GM23248 (cell line): ENCODE measurements at places on chromosomes 7 and 10. TPM values are rescaled to one million over a fixed set of nuclear protein-coding genes. Genes with fewer than 3 reads are reported as not detected.
A peak's percentile ranks its signal among the peaks of the same experiment; 100 is the strongest.

DNA sequence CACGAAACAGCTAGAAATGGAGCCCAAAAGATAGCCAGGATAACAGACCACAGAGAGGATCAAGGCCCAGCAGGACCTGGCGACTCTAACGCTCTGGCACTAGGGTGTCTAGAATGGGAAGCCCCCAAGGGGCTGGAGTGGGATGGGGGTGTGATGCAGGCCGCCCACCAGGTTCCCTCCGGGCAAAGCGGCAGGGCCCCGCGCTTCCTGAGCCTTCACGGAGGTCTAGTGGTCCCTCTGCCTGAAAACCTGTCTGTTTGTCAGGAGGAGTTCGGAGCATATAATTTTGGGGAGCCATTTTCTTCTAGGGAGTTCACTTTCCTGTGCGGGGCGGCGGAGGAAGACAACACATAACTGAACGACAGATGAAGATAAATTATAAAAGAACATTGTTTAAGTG is 48.2 kb upstream of the FXYD4 start:
- H3K27me3 ChIP-seq = peaks cover 15% of the 10 kb centered on the region
- no peak for DNase-seq
- H3K36me3 ChIP-seq = no peaks in the 10 kb centered on the region
- no peak overlapping the region for H3K27ac ChIP-seq
- no peaks in the 10 kb centered on the region for H3K4me1 ChIP-seq

GRCh38 chr7:16356301-16356958 is 64.9 kb downstream of the CRPPA start:
- H3K4me3 ChIP-seq = 0 out of 2 replicates have a peak overlapping the region, but pooled peaks have one; percentile 10
- no peaks in the 10 kb centered on the region for H3K27me3 ChIP-seq
- peaks cover 13% of the 10 kb centered on the region for H3K4me1 ChIP-seq
- H3K27ac ChIP-seq = peak overlapping the region; percentile 23; the same call in 1 of the 2 replicates
- H3K36me3 ChIP-seq = no peaks in the 10 kb centered on the region
- DNase-seq = peak; percentile 68

LRRN3 gene
- 0.25 and 0.43 TPM in 2 replicates for total RNA-seq

TMEM130 gene
- not detected in 2 replicates for total RNA-seq

DNA sequence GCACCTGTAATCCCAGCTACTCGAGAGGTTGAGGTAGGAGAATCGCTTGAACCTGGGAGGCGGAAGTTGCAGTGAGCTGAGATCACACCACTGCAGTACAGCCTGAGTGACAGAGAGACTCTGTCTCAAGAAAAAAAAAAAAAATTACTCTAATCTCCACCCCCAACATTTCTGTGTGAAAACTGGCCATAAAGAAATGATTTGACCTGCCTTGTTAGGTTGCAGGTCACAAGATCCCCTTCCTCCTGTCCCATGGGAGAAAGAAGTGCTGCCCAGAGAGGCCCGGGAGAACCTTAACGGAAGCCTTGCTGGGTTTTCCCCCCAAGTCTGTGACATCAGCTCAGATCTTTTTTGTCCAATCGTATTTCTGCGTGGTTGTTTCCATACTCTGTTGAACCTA is 8.7 kb upstream of the CALHM1 start:
- H3K27ac ChIP-seq = no peak overlapping the region
- no peak overlapping the region for H3K4me3 ChIP-seq
- H3K4me1 ChIP-seq = no peaks in the 10 kb centered on the region
- no peaks in the 10 kb centered on the region for H3K27me3 ChIP-seq

DNA sequence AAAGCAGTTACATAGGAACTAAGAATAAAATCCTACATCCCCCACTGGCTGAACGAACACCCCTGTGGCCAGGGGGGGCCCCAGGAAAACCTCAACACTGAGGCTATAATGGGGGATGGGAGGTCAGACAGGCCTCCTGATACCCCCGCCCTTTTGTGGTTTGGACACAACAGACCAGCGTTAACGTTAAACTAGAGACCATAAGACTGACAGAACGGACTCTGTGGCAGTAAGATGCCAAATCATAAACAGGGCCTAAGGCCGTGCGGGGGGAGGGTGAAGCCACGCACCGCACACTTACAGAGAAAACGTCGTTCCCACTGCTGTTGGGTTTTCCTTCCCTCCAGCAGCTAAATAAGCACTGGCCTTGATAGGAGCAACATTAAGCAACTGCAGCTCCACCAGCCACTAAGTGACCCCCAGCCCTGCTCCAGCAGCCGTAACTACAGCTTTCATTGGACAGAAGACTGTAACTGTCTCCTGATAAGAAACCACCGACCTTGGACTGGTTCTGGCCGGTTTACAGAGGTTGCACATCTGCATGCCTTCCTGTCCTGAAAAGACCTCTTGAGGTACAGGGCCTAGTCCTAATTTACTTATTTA is 3.4 kb upstream of the PPP2R2D start:
- no peak overlapping the region for H3K27ac ChIP-seq
- peaks cover 3% of the 10 kb centered on the region for H3K4me1 ChIP-seq
- no peak overlapping the region for H3K4me3 ChIP-seq

DNA sequence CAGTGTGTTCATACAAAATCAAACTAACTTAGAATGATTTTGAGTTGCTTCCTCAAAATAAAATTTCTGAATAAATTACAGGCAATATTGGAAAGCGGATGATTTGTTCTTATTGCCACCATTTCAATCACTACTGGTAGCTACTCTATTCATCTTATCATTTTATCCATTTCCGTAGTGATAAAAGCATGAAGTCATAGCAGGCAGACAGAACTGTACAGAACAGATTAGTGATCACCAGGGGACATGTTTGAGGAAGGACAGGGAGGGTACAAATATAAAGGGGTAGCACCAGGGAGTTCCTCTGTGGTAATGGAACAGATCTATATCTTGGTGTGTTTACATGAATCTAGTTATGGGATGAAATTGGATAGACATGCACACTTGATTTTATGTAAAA is 138.5 kb downstream of the WNT2 start:
- H3K4me1 ChIP-seq = no peaks in the 10 kb centered on the region
- no peak for DNase-seq
- no peak overlapping the region for H3K4me3 ChIP-seq
- no peak overlapping the region for H3K27ac ChIP-seq
- no peaks in the 10 kb centered on the region for H3K36me3 ChIP-seq

- DNase-seq = no peak
- H3K27ac ChIP-seq = no peak overlapping the region
- H3K4me1 ChIP-seq = no peaks in the 10 kb centered on the region
- H3K27me3 ChIP-seq = no peaks in the 10 kb centered on the region
Observed at GRCh38 chr7:156460858-156461627, 179.5 kb upstream of the RNF32 start.

DNA sequence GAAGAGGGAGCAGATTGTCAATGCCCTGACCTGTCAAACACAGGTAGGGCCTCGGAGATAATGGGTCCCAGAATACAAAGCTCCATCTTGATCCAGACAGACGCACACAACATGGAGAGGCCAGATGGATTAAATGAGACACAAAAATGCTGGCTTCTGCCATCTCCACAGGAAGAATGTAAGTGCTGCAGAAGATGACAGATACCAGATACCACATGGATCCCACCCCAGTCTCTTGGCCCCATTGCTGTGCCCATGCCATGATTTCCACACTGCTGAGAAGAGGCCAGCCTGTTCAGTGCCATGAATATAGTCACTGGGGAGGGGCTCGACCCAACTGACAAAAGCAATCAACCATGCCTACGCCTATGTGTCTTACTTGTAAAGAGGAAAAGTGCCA is 487.9 kb downstream of the PARD3 start:
- H3K27ac ChIP-seq = no peak overlapping the region
- H3K36me3 ChIP-seq = peaks cover 4% of the 10 kb centered on the region; the same call in 1 of the 2 replicates
- peaks cover 17% of the 10 kb centered on the region for H3K4me1 ChIP-seq
- H3K4me3 ChIP-seq = no peak overlapping the region
- DNase-seq = no peak

HMX2 gene
- not detected in 2 replicates for total RNA-seq

PRKCQ gene
- total RNA-seq = not detected in 2 replicates

GRCh38 chr7:51430480-51431086 is 114.0 kb upstream of the COBL start:
- H3K36me3 ChIP-seq = no peaks in the 10 kb centered on the region
- DNase-seq = peak; percentile 62
- H3K4me1 ChIP-seq = no peaks in the 10 kb centered on the region
- no peak overlapping the region for H3K4me3 ChIP-seq

DNA sequence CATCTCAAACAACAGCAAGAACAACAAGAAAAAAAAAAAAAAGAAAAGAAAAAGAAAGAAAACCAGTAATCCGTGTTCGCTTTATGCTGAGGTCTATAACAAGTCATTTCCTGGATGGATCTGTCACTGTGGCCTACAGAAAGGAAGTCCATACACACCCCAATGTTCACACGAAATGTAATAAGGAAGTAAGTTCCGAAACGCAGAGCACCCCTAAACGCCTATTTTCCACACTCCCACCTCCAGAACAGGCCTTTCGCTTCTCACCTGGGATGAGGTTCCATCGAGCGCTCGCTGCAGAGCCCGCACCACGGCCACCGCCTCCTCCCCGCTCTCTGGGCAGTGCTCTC is 735 bp downstream of the ZNF394 start:
- H3K4me3 ChIP-seq = peak overlapping the region; percentile 99
- peaks cover 12% of the 10 kb centered on the region; the same call in 1 of the 2 replicates for H3K4me1 ChIP-seq
- H3K27me3 ChIP-seq = no peaks in the 10 kb centered on the region
- peak; percentile 53 for DNase-seq
- H3K27ac ChIP-seq = peak overlapping the region; percentile 88
- peaks cover 23% of the 10 kb centered on the region for H3K36me3 ChIP-seq

DNA sequence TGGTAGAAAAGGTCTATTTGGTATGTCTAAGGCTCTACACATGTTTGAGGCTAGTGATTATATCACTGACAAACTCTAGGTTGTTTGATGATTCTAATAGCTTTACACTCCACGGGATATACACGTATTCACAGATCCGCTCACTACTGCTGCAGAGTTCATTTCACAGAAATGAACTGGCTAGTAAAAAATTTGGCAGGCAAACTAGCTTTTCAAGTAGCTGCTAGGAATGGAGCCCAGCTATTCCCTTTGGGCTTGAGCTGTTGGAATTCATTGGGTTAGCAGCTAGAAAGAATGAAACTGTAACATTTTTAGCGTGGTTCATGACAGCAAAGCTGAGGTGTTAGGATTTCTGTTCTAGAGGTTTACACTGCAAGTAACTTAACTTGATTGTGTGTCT is 37.6 kb downstream of the R3HCC1L start:
- peak overlapping the region; percentile 5; the same call in 1 of the 2 replicates for H3K27ac ChIP-seq
- H3K4me1 ChIP-seq = peaks cover 13% of the 10 kb centered on the region
- peak overlapping the region; percentile 23; the same call in 1 of the 2 replicates for H3K4me3 ChIP-seq
- peaks cover 7% of the 10 kb centered on the region; the same call in 1 of the 2 replicates for H3K36me3 ChIP-seq

GRCh38 chr10:71887743-71888142 is 36.7 kb upstream of the PSAP start:
- H3K27me3 ChIP-seq = no peaks in the 10 kb centered on the region
- peak; percentile 27 for DNase-seq
- peaks cover 15% of the 10 kb centered on the region; the same call in 1 of the 2 replicates for H3K4me1 ChIP-seq

PHYHIPL gene
- total RNA-seq = not detected in 2 replicates

DNA sequence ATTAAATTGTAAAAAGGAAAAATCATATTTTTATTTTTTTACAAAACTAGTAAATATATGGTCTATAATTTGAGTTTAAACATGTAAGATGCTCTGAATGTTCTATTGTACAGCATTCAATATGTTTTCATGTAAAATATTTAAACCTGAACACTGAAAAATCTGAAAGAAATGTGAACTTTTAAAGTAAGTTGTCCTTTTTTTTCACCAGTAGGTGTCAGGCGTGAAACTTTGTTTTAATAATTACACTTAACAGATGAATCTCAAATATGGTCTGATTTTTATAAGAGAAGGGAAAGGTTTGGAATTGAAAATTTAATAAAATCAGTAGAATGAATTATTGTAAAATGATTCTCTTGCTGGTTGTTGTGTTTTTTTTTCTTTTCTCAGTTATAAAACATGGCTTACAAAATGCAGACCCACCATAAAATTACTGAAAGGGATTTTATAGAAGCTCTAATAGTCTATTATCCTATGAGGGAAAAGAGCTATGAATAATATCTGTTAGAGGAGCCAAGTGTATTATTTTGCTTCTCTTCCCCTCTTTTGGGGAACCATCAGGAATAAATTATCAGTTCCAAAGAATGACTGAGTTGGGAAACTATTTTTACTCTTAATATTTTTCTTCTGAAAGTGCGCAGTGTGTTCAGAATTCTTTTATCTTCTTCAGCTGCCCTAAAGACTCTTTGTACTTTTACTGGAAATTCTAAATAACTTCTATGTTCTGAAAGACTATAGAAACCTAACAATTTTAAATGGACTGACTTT is 217.7 kb upstream of the FZD1 start:
- H3K36me3 ChIP-seq = no peaks in the 10 kb centered on the region
- H3K27me3 ChIP-seq = no peaks in the 10 kb centered on the region
- DNase-seq = peak; percentile 51
- no peak overlapping the region for H3K4me3 ChIP-seq
- H3K27ac ChIP-seq = no peak overlapping the region

ETV1 gene
- 13.7 and 14.5 TPM in 2 replicates for total RNA-seq

DNA sequence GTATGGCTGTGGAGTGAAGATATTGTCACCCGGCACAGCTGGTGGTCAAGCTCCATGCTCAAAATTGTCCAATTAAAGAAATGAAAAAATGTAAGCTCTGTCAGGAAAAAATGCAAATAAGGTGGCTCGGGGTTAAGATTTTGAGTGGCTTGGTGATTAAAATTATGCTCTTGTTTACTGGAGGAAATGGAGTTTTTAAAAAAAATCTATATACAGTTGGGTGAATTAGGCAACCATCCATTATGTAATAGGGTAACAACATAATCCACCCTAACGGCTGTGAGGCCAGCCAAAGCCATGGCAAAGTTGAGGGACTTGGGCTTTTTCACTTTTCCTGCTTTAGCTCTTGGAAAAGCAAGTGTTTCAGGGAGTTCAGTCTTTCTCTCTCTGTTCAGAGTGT is 260.8 kb upstream of the HABP2 start:
- H3K4me1 ChIP-seq = peaks cover 2% of the 10 kb centered on the region
- no peak for DNase-seq
- no peaks in the 10 kb centered on the region for H3K27me3 ChIP-seq
- H3K4me3 ChIP-seq = no peak overlapping the region
- H3K27ac ChIP-seq = no peak overlapping the region
- H3K36me3 ChIP-seq = no peaks in the 10 kb centered on the region

CYP2E1 gene
- 15.4 TPM in 1 of 2 replicates, not detected in the other for total RNA-seq

DNA sequence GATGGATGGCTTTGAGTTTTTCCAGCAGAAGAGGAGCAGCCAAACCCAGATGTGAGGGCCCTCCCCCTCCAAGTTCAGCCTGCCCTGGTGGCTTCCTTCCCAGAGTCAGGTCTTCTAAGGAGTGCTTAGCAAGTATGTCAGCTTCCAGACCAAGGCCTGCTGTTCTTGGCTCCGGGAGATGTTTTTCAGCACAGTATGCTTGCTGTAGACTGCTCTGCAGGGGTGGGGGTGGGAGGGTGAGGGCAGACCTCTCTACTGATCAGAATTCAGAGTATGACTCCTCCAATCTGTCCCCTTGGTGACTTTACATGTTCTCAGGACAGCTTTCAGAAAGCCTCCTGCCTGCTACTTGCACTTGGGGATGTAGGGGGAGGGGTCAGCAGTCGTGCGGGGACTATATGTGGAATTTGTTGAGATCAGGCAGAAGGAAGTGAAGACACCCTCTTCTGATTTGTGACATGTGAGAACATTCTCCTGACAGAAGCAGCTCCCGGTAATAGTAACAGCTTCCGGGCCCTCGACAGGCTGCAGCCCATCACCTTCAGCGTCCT is 516.4 kb upstream of the ZMIZ1 start:
- peaks cover 10% of the 10 kb centered on the region for H3K4me1 ChIP-seq
- H3K4me3 ChIP-seq = no peak overlapping the region
- no peaks in the 10 kb centered on the region for H3K36me3 ChIP-seq
- no peak overlapping the region for H3K27ac ChIP-seq
- H3K27me3 ChIP-seq = no peaks in the 10 kb centered on the region; the same call in 1 of the 2 replicates

- peaks cover 77% of the 10 kb centered on the region for H3K4me1 ChIP-seq
- H3K4me3 ChIP-seq = no peak overlapping the region
- DNase-seq = no peak
- H3K36me3 ChIP-seq = 0 out of 2 replicates have a peak, but pooled peaks cover 3% of the 10 kb centered on the region
- peak overlapping the region; percentile 63; the same call in 1 of the 2 replicates for H3K27ac ChIP-seq
Observed at GRCh38 chr7:139726485-139726869, 51.3 kb downstream of the HIPK2 start.
